T-helper 2 cell (primary cell): ENCODE measurements at places on chromosomes 12 and 14.

DNA sequence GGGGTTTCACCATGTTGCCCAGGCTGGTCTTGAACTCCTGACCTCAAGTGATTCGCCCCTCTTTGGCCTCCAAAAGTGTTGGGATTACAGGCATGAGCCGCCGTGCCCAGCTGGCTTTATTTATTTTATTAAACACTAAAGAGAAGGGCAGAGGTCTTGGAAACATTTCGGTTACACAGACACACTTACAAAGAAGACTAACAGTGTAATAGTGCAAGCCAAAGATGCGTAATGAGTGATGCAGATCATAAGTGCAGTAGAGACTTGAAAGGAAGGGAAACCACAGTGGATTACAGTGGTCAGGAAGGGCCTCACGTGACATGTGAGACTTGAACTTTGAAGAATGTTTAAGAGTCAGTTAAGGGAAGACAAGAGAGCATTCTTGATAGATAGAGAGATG, 33.9 kb upstream of the CDK17 start:
- peak; percentile 14 for DNase-seq

GRCh38 chr14:61102549-61103466, 121.8 kb downstream of the SLC38A6 start:
- DNase-seq, result no peak

- DNase-seq, result no peak
Observed at GRCh38 chr12:117026343-117026742, 72.9 kb downstream of the TESC start.

GRCh38 chr12:16020031-16020430, 108.9 kb downstream of the DERA start:
- DNase-seq, result no peak

DNA sequence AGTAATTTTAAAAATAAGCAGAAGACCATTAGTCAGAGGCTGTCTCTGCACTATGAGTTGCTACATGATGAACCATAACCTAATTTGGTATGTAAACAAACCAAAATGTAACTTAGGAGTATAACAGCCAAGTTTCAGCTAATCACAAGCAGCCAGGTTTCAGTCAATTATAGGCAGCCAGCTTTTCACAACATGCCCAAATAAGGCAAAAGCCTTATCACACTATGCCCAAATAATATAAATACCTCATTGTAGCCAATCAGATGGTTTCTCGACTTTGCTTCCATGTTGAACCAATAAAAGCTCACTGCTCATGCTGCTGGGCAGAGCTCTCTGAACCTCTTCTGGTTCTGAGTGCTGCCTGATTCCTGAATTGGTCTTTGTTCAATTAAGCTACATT, 38.6 kb downstream of the GARIN6 start:
- no peak for DNase-seq

- no peak for DNase-seq
Observed at GRCh38 chr12:131855521-131856142, 27.4 kb downstream of the MMP17 start.

- peak; percentile 61 for DNase-seq
Observed at GRCh38 chr12:9341260-9341585, 133.0 kb upstream of the PZP start.
